Heart right ventricle (tissue), 16 donors: ENCODE measurements at places on chromosomes 12 and 14. TPM values are rescaled to one million over a fixed set of nuclear protein-coding genes. Genes with fewer than 3 reads are reported as not detected.
A peak's percentile ranks its signal among the peaks of the same experiment; 100 is the strongest.

The RGS6 gene
- total RNA-seq: 13.8 TPM

The SDR9C7 gene
- total RNA-seq: not detected

The C12orf56 gene
- not detected for total RNA-seq

The GPR84 gene
- total RNA-seq: not detected

DNA sequence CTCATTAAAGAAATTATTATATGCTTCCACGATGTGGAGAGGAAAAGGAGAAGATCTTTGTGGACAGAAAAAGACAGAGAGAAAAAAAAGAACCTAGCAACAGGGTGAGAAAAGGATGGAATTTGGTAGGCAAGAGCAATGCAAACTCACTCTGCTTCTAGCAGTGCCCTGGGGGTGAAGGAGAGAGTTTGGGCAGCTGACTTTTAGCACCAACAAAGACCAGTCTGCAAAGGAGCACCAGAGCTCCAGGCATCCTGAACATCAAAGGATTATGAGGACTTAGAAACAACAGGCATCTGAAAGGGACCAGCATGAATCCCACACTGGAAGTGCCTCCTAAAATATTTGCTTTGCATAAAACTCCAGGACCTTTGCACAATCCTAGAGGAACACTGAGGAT lies 32.8 kb upstream of the RERG start:
- H3K4me3 ChIP-seq: no peak overlapping the region
- no peak overlapping the region for H3K27ac ChIP-seq
- no peaks in the 10 kb centered on the region for H3K4me1 ChIP-seq
- DNase-seq: no peak
- no peaks in the 10 kb centered on the region for H3K36me3 ChIP-seq

GRCh38 chr12:108004319-108004718 lies 124.8 kb upstream of the WSCD2 start:
- no peaks in the 10 kb centered on the region for H3K36me3 ChIP-seq
- H3K4me3 ChIP-seq: no peak overlapping the region
- peaks cover 8% of the 10 kb centered on the region for H3K27me3 ChIP-seq

DNA sequence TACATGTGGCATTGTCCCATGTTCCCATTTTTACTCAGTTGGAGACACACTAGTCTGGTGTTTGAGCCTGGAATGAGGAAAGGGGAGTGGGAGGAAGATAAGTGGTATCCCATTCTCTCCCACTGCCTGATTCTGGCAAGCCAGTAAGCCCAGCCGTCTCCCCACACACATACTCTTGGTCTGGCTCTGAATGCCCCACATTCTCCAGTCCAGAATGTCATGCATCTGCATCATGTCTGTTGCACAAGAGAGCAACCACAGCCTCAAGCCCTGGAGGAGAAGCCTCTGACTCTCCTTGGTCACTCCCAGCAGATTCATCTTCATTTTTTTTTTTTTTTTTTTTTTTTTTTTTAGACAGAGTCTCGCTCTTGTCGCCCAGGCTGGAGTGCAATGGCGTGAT lies 48.0 kb downstream of the DRAM1 start:
- no peaks in the 10 kb centered on the region for H3K27me3 ChIP-seq
- H3K4me1 ChIP-seq: peaks cover 3% of the 10 kb centered on the region
- no peak for DNase-seq
- H3K4me3 ChIP-seq: no peak overlapping the region

GRCh38 chr12:129446696-129447095 lies 457.1 kb downstream of the TMEM132D start:
- no peak overlapping the region for H3K27ac ChIP-seq
- no peaks in the 10 kb centered on the region for H3K36me3 ChIP-seq
- no peak overlapping the region for H3K4me3 ChIP-seq
- no peak for DNase-seq
- H3K27me3 ChIP-seq: no peaks in the 10 kb centered on the region

- no peaks in the 10 kb centered on the region for H3K36me3 ChIP-seq
- no peak overlapping the region for H3K4me3 ChIP-seq
- H3K4me1 ChIP-seq: no peaks in the 10 kb centered on the region
- peaks cover 41% of the 10 kb centered on the region for H3K27me3 ChIP-seq
- no peak for DNase-seq
Measured at GRCh38 chr14:101604228-101604934, 43.1 kb downstream of the DIO3 start.

DNA sequence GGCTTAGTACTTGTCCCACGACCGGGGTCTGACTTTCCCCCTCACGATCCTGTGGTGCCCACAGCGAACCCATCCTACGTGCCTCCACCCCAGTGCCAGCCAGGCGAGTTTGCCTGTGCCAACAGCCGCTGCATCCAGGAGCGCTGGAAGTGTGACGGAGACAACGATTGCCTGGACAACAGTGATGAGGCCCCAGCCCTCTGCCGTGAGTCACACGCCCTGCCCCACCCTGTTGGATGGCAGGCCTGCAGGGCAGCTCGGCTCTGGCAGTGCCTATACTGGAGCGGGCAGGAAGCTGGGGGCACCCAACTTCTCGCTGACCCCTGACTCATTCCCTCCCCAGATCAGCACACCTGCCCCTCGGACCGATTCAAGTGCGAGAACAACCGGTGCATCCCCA lies 18.3 kb upstream of the LRP1-AS start:
- H3K4me3 ChIP-seq: no peak overlapping the region
- no peak for DNase-seq
- H3K4me1 ChIP-seq: no peaks in the 10 kb centered on the region
- H3K36me3 ChIP-seq: no peaks in the 10 kb centered on the region

DNA sequence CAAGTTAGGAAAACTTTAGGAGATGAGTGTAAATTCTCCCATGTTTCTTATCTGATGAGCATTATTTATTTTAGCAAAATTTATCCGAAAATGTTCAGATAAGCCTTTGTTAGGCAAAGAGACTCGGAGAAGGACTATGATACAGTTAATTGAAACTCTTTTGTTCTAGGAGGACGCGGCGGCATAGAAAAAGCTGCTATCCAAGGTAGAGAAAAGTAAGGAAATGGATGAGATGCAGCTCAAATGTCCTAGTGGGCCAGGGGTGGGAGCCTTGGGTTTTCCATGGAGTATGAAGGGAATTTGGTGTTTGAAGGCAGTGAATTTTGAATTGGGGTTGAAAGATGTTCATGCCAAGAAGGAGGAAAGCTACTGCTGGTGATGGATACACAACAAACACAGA lies 1504.5 kb downstream of the AACS start:
- no peak overlapping the region for H3K4me3 ChIP-seq
- no peak for DNase-seq
- H3K27me3 ChIP-seq: no peaks in the 10 kb centered on the region
- H3K27ac ChIP-seq: no peak overlapping the region

GRCh38 chr12:103114296-103115055 lies 157.0 kb downstream of the ASCL1 start:
- H3K4me3 ChIP-seq: no peak overlapping the region
- H3K4me1 ChIP-seq: no peaks in the 10 kb centered on the region
- H3K36me3 ChIP-seq: no peaks in the 10 kb centered on the region
- H3K27ac ChIP-seq: no peak overlapping the region
- no peak for DNase-seq

DNA sequence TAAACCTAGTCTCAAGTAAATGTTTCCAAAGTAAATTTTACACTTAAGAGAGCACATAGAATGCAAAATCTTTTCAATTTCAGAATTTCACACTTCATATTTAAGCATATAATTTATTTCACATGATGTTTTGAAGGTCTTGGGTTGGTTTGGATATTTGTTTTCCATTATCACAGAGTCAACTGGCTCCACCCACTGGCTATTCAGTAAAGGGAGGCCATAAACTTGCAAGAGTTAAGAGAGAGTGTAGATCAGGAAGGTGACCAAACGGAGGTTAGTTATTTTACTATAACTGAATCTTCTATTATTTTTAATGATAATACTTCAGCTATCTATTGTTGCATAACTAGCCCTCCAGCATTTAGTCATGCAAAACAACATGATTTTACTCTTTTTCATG lies 6.2 kb upstream of the CPNE8 start:
- no peaks in the 10 kb centered on the region for H3K36me3 ChIP-seq
- no peaks in the 10 kb centered on the region for H3K4me1 ChIP-seq
- DNase-seq: no peak
- no peaks in the 10 kb centered on the region for H3K27me3 ChIP-seq
- H3K27ac ChIP-seq: no peak overlapping the region

- no peaks in the 10 kb centered on the region for H3K27me3 ChIP-seq
- H3K4me1 ChIP-seq: peaks cover 11% of the 10 kb centered on the region
- peak overlapping the region; percentile 96 for H3K27ac ChIP-seq
- DNase-seq: no peak
Measured at GRCh38 chr12:51171884-51172514, 936 bp downstream of the TFCP2 start.
